Activated CD4-positive, alpha-beta T cell treated with anti-CD3 and anti-CD28 coated beads for 1 hour (primary cell): ENCODE measurements at places on chromosomes 12 and 14.

DNA sequence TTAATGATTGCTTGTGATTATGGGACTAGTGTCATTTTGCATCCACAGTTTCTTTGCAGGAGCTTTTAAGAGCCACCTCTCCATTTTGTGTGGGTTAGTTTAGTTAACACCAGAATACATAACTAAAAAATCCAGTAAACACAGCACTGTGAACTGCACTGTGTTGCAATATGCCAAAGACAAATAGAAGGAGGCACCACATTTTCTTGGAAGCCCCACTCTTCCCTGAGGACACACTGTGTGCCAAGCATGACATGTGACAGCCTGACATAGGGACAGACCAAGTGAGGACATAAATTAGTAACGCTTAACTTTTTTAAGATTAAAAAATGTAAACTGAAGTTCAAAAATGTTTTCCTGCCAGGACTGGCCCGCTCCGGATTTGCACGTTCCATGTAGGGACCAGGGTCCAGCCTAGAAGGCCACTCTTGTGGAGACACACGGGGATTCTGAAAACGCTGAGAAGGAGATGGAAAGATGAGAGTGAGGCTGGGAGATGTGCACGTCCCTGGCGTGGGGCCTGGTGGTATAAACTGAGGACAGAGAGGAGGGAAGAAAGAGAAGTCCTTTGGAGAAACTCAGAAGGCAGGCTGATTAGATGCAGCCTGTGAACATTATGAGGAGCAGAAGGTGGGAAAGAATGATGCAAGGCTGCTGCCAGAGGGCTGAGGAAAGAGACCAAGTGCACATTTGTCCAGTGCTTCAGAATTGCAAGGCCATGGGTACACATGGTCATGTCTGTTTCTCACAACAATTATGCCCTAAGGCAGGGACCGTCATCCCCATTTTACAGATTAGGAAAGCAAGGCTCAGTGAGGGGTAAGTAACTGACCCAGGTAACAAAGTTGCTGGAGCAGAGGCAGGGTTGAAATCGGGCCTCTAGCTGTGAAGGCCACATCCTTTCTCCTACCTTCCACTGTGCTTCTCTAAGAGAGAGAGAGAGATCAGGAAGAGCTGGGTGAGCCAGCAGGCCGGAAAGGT is 45.1 kb downstream of the ISCA2 start:
- DNase-seq, result no peak

GRCh38 chr14:24475261-24475660 is 32.7 kb upstream of the SDR39U1 start:
- no peak for DNase-seq

DNA sequence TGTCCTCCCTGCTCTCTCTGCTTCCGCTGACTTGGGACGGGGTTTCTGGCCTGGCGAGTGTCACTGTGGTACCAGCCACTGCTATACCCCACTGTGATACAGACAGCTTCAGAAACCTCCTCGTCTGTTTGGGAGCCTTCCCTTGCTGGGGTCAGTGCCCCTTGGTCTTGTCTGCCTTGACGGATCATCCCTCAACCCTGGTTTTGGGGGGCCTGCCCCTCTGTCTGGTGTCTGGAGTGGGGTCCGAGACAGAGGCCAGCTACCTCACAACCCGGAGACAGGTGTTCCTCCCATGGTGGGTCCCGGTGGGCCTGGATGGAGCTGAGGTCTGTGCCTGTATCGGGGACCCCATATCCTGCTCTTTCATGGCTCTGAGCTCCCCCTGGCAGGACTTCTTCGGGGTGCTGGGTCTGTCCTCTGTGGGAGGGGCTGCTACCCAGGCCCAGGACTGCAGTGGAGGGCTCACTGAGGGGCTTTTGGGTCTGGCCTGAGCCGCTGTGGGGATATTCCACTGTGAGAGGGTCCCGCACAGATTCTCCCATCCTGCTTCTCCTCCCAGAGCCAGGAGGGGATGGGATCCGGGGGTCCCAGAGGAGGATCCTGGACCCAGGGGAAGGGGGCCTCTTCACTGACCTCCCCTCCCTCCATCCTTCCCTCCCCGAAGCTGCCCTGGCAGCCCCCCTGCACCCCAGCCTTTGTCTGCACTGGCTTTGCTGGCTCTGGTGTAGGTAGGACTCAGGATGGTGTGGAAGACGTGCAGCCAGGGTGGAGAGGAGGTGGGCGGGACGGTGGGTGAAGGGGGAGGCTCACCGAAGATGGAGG is 365.5 kb downstream of the TMEM121 start:
- DNase-seq, result no peak

GRCh38 chr12:47621960-47622359 is 83.9 kb downstream of the RPAP3 start:
- no peak for DNase-seq

DNA sequence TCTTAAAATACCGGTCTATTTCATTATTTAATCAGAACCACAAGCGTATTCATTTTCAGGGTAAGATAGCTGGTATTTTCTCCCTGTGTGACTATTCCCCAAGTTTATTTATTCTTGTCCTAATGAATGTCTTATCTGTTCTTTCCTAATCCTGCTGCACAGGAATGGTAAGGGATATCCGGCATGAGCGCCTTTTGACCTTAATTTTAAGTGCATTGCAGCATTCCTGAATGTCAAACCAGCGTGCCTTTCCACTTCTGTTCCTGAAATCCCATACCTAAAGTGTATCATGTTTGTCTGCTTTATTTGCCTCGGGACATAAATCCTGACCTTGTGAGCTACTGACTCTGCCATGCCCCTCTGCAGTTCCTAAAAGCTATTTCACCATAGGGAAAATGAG is 1713.2 kb upstream of the FLRT2 start:
- DNase-seq, result no peak
